ENCODE measurements at places on chromosomes 11 and 22.

GRCh38 chr11:69257838-69258658 lies 35.9 kb upstream of the MYEOV start:
- no peak for DNase-seq

GRCh38 chr11:109304159-109304558 lies 117.8 kb upstream of the C11orf87 start:
- DNase-seq = no peak

DNA sequence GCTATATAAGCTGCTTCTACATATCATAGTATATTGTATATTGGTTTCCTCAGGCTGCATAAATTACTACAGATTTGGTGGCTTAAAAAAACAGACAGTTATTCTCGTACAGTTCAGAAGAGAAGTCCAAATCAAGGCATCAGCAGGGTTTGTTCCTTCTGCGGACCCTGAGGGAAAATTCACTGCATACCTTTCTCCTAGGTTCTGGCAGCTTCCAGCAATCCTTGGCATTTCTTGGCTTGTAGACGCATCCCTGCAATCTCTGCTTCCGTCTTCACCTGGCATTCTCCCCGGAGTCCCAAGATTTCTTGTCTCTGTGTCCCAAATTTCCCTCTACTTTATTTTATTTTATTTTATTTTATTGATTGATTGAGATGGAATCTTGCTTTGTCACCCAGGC lies 142.8 kb downstream of the COMMD9 start:
- DNase-seq = no peak

GRCh38 chr11:70029861-70030380 lies 48.2 kb upstream of the ANO1 start:
- DNase-seq = no peak

GRCh38 chr22:21003782-21004181 lies 1.9 kb upstream of the THAP7 start:
- DNase-seq = peak; percentile 23

- no peak for DNase-seq
Observed at GRCh38 chr11:10856689-10857458, 979 bp downstream of the ZBED5 start.

DNA sequence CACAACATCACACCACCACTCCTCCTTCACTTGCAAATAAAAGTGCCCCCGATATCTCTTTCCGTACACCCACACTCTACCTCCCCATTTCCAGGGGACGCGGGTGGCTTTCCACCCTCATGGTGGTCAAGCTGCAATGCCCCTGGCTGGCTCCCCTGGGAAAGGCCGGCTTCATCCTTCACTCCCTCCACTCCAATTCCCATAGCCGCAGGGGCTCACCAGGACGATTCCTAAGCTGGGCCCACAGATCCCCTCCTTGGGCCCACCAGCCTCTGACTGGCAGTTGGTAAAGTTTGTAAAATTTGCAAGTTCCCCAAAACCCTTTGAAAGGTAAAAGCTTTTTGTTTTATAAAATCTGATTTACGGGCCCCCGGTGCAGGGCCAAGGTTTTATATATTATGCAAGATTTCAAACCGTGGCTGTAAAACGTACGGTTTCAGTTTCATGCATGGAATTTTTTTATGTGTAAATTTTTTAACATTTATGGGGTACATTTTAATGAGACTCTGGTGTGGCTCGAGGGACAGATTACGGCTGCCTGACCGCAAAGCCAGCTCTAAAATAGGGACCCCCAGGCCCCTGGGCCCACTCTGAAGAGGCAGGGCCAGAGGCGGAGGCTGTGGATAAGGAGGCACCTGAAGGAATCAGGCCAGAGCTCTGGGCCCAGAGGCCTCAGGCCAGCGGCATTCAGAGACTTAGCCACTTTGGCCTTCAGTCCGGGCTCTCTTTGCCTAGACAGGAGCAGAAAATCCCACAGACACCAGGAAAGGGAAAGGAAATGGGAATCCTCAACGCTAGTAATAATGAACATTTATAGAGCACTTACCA lies 106.5 kb downstream of the FEZ1 start:
- no peak for DNase-seq

DNA sequence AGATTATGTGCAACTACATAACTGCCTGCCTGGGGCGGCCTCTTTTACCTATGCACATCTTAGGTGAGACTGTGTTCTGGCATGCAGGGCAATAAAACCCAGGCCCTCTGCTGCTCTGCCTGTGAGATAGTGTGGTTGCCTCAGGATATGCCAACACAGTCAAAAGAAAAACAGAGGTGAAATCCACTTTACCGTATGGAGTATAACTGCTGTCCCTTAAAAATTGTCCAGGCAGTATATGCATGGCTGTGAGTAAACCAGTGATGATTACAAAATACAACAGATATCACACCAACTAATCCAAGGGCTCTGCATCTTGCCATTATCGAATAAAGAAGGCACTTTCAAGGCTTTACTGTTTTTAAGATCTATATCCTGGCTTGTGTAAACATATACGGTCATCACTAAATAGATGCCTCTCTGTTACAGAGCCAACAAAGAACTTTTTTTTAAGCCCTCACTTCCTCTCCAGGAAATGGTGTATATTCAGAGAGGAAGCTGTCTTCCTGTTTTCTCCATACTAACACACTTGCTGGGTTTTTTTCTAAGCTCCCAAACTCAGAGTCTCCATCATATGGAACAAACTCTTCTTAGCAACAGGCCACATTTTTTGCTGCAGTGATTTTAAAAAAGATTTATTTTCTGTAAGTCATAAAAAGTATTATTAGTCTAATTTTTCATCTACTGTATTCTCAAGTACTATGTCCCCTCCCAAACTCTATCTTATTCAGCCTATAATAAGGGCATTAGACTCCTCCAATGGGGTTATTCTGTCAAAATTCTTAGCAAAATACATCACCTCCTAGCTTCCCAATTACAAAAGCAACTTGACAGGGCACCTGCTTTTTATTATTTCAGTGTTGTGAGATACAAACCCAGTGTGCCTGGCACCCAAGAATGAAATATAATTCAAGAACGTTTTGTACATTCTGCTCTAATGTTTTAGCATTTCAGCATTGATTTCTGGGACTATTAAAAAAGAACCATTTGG lies 135.2 kb downstream of the MAML2 start:
- no peak for DNase-seq

GRCh38 chr11:130847517-130847916 lies 68.8 kb downstream of the SNX19 start:
- no peak for DNase-seq

GRCh38 chr11:81869351-81870065 lies 864.2 kb downstream of the FAM181B start:
- DNase-seq = no peak

DNA sequence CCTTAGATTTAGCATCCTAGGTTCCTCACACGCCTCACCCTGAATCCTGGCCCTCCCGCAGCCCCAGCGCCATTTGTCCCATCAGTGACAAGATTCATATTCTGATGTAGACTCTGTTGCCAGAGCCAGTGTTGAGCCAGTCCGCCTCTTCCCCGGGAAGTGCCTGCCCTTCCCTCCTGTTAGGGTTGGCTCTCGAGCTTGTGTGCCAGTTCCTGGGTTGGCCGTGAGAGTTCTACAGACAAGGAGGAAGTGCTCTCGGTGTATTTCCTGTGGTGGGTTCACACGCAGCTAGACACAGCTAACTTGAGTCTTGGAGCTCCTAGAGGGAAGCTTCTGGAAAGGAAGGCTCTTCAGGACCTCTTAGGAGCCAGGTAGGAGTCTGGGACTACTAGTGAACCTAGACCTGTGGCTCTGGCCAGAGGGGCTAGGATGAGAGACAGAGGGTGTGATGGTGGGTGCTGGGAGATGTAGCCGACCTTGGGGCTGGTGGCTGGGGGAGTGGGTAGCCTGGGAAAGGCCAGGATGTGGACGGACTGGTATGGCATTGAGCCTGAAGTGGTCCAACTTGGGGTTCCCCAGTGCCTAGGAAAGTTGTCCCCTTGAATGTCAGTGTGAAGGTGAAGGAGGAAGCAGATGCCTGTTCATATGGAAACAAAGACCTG lies at the start of gene IL18BP:
Gene IL18BP (plus strand): TSS at position 261 of the 662 bp plus-strand sequence. CDS start 1,076 bp downstream, outside the sequence.
- no peak for DNase-seq

DNA sequence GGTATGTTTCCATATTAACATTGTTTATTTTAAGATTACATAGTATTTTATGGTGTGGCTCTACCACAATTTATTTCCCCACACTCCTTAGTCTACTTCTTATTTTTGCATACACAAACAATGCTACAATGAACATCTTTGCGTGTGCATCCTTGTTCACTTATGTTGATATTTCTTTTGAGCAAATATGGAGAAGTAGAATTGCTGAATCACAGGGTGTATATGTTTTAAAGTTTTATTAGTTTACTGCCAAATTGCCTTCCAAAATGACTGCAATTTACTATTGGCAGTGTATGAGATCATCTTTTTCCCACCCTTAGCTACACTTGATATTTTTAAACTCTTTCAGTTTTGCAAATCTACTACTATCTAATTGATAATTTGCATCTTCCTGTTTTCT lies 38.7 kb upstream of the FAR1 start:
- DNase-seq = no peak

DNA sequence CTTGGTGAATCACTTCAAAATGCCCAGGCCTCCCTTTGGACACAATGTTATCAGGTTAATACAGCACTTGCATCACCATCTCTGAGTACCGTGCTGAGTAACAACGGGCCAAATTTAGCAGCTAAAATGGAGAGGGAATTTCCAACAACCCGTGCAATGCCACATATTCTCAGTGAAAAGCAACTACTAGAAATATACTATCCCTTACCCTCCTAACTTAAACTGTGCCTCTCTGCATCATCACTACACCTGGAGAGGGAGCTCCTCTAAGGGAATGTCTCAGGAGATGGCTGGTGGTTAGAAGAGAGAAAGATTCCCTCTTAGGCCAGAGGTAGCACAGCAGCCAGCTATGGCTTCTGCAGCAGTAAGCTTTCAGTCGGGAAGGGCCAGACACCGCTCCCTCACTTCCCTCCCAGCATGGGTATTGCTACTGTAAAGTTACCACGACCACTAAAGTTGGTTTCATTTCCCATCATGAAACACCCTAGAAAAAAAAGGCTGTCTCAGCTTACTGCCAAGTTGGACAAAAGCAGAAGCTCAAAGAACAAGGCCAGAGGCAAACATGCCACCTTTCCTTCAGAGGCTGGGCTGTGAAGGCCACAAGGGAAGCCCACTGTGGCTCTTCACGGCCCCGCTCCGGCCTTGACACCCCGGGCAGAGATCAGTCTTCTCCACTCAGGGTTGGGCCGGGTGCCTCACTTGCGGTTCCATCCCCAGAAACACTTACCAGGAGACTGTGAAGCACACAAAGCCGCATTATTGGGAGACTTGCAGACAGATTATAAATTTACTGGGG lies 3.9 kb downstream of the MAML2 start:
- DNase-seq = no peak

DNA sequence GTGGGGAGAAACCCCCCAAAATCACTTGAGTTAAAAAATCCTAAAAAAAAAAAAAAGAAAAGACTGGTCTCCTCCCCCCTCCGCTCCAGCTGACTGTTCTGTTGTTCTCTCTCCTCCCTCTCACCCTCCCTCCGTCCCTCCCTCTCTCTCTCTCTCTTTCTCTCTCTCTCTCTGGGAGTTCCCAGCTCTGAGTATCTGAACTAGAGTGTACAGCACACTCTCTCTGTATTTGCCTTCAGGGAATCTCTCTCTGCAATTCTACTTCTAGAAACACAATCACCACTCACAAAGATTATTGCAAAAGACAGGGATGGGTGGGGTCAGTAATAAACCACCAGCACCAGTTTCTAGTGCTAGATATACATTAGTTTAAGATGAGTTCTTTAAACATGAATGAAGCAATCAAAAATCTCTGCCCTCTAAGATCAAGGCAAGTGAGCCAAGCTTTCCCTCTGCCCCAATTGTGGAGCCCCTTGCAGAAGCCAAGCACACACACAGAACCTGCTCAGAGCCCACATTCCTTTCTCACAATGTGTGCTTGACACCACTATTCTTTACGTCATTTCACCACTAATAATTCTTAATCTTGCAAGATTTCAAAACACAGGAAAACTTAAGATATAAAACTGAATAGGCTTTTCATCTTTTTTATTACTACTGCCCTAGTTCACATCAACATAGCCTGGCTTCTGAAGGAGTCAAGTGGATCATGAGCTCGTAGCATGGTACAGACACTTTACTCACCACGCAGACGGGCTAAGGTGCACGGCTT lies 133.5 kb downstream of the RBFOX2 start:
- DNase-seq = no peak

DNA sequence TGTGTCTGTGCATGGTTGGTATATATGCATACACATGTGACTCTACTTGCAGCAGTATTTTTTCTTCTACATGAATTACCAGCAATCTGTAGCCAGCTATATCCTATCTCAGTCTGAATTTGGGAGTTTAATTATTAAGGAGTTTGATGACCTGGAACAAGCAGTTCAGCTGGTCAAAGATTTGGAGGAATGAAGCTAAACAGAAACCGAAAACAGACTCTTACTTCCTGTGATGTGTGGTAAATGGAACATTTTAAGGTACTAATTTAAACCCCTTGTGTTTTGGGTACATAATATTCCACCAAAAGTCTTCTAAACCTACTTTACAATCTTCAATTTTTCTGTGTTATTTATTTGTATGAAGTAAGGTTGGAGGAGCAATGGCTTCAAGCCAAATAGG lies 124.4 kb upstream of the PGR start:
- DNase-seq = no peak

DNA sequence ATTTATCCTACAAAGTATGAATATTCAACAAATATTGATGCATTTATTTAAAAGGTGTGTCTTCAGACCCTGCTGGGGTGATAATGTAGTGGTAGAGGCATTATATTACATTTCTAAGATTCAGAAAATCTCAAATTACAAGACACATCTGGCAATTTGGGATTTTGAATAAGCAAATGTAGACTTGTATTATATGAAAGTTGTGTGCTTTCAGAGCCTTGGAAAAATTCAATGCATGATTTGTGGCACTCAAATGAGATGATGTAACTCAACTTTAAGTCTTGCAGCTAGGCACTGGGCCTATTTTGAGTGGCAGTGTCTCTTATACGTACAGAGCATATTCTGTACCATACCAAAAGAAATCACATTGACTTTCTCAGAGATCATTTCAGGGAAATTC lies 214.4 kb downstream of the ETS1 start:
- no peak for DNase-seq

DNA sequence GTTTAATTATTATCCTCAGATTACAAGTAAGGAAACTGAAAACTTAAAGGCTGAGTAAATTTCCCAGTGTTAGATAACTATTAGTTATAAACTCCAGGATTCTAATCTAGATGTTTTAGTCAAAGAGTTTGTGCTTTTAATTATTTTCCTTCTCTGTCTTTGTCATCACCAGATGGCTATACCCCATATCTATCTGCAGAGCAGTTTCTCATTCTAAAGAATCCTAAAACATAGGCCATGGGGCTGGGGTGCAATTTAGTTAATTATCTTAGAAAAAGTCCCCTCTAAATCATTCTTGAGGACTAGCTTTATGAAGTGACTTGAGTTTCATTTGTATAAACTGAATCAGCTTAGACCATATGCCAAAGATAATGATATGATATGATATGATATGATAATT lies 556.3 kb upstream of the ANO5 start:
- no peak for DNase-seq
